Thyroid gland (tissue), 4 donors: ENCODE measurements at places on chromosomes 2 and 18. TPM values are rescaled to one million over a fixed set of nuclear protein-coding genes. Genes with fewer than 3 reads are reported as not detected.

DNA sequence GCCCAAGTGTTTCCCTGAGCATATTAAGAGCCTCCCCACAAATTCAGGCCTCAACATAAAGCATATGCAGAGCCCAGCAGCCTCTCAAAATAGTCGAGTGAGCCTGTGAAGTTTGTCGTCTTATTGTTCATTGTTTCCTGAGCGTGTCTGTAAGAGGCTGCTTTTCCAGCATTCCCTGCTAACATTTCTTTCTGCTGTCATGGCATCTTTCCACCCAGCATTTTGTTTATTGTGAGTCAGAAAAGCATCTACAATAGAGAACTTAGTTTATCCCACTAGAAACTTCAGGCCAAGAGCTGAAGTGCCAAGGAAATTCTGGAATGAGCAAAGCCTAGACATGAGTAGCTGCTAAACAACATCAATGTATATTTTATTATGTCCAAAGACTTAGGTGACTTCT is 46.3 kb upstream of the STAM2 start:
- H3K36me3 ChIP-seq, result no peaks in the 10 kb centered on the region
- no peak overlapping the region for H3K4me3 ChIP-seq
- no peaks in the 10 kb centered on the region for H3K4me1 ChIP-seq
- no peak overlapping the region for H3K27ac ChIP-seq

DNA sequence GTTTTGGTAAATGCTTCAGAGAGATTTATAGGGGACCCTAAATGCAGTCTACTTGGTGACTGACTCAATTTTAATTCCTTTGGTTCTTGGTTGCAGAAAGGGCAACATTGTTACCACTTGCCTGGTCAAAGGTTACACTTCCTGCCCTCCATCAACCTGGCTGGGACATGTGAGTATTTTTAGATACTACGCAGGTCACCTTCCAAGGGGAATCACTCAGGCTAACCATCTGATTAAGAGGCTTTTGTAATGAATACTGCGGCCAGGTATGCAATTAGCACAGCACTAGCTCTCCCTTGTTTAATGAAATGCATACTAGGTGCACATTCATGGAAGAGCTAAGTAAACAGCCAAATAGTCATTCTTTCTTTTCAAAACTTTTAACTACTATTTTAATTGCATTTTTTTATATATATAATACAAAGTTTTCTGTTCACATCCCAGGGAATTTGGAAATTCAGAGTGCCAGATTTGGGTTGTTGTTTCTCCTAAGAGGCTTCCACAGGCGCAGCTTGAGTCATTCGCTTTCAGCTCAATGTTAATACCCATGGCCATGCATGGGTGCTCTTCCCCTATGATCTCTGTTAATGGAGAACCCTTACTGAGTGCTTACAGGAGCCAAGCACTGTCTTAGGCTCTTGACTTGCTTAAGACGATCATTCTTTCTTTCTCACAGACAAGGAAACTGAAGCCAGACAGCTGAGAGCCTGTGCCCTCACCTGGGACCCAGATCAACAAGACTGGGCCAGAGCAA is 152.2 kb downstream of the MTX2 start:
- no peak overlapping the region for H3K4me3 ChIP-seq
- peak; percentile 38 for DNase-seq
- H3K36me3 ChIP-seq, result no peaks in the 10 kb centered on the region
- peaks cover 19% of the 10 kb centered on the region for H3K4me1 ChIP-seq
- peak overlapping the region; percentile 93 for H3K27ac ChIP-seq

DNA sequence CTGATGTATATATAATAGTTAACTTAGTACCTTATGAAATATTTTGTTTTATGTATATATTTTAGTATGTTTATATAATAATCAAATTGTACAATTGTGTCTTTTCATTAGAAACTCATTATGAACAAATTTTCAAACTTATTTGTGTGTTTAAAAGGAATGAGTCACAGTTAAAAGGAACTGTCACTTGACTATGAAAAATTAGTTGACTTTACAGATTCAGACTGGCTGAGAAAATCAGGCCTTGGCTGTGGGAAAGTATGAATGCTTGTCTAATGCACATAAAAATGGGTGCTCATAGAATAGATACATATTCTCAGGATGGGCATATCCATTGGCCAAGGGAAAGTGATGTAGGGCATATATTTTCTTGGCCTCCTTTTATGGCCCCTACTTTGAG is 576.8 kb downstream of the SATB2 start:
- DNase-seq, result no peak
- no peaks in the 10 kb centered on the region for H3K36me3 ChIP-seq
- H3K4me3 ChIP-seq, result no peak overlapping the region
- no peaks in the 10 kb centered on the region for H3K27me3 ChIP-seq
- H3K4me1 ChIP-seq, result no peaks in the 10 kb centered on the region

DNA sequence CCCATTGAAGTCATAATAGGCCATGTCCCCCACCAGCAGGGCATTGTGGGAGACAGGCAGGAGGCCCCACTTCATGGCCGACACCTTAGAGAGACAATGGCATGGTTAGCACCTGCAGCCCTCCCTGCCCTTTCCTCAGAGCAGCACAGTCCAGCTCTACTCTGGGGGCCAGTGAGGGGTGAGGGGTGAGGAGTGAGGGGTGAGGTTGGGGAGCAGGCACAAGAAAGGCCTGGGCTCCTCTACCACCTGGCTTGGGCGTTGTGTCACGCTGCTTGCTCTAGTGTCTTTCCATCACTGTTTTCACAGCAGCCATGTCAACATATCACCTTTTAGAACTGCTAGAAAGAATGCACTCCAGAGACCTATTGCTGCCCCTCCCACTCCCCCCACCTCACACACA is 77.2 kb downstream of the ADD2 start:
- H3K4me3 ChIP-seq, result no peak overlapping the region
- H3K27me3 ChIP-seq, result no peaks in the 10 kb centered on the region
- no peak for DNase-seq
- no peak overlapping the region for H3K27ac ChIP-seq
- H3K4me1 ChIP-seq, result no peaks in the 10 kb centered on the region

- H3K4me1 ChIP-seq, result no peaks in the 10 kb centered on the region
- H3K36me3 ChIP-seq, result no peaks in the 10 kb centered on the region
- H3K27ac ChIP-seq, result no peak overlapping the region
- H3K27me3 ChIP-seq, result no peaks in the 10 kb centered on the region
These were observed 1170.4 kb upstream of the ZEB2 start for GRCh38 chr2:145690183-145690778.

- no peaks in the 10 kb centered on the region for H3K36me3 ChIP-seq
- no peaks in the 10 kb centered on the region for H3K27me3 ChIP-seq
- H3K4me1 ChIP-seq, result no peaks in the 10 kb centered on the region
- no peak for DNase-seq
- no peak overlapping the region for H3K4me3 ChIP-seq
- H3K27ac ChIP-seq, result no peak overlapping the region
These were observed 492.4 kb upstream of the ACVR2A start for GRCh38 chr2:147352264-147353071.

Gene PIKFYVE
- total RNA-seq, result 35.6 TPM

- no peak for DNase-seq
- H3K27me3 ChIP-seq, result no peaks in the 10 kb centered on the region
- no peaks in the 10 kb centered on the region for H3K36me3 ChIP-seq
- no peak overlapping the region for H3K4me3 ChIP-seq
These were observed 311.5 kb downstream of the CBLN2 start for GRCh38 chr18:72232644-72233043.

GRCh38 chr18:67183398-67183797 is 333.1 kb downstream of the DSEL start:
- DNase-seq, result no peak
- H3K36me3 ChIP-seq, result no peaks in the 10 kb centered on the region
- no peaks in the 10 kb centered on the region for H3K27me3 ChIP-seq
- no peaks in the 10 kb centered on the region for H3K4me1 ChIP-seq
- no peak overlapping the region for H3K27ac ChIP-seq

DNA sequence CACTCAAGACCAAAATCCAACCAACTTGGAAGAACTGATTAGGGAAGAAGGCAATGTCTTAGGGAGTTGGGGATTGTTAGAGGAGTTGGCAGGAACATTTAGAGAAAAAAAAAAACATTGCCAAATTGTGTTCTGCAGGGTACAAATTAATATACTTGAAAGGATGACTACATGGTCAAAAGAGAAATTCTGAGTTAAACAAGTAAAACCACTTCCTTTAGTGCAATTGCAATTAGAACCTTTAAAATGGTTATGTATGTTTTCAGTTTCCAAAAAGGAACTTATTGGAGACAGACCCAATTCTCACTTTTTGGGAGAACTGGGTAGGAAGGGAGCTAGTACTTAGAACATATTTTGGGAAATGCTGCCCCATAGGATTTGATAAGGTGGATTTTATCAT is 137.9 kb downstream of the GPD2 start:
- peaks cover 3% of the 10 kb centered on the region for H3K36me3 ChIP-seq
- no peak overlapping the region for H3K27ac ChIP-seq
- no peaks in the 10 kb centered on the region for H3K27me3 ChIP-seq
- H3K4me1 ChIP-seq, result no peaks in the 10 kb centered on the region
- DNase-seq, result no peak
- H3K4me3 ChIP-seq, result no peak overlapping the region

DNA sequence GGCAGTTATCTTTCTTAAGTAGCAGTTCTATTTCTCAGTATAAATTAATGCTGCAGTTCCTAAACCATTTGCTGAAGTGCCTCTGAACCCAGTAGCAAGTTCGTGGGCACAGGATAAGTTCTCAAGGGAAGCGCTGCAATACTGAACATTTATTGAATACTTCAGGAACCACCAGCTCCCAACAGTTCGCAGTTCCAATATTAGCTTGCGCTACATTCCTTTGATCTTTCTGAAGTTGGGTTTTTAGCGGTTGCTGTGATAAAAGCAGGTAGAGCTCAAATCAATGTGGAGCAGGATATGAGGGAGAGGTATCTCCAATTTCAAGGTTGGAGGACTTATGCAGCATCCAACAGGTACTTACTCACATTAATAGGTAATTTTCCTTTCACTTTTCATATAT is 33.7 kb downstream of the PDCL3 start:
- H3K4me3 ChIP-seq, result no peak overlapping the region
- no peaks in the 10 kb centered on the region for H3K27me3 ChIP-seq
- no peak for DNase-seq
- no peaks in the 10 kb centered on the region for H3K36me3 ChIP-seq
- H3K4me1 ChIP-seq, result no peaks in the 10 kb centered on the region

Gene RESP18
- total RNA-seq, result not detected

- peaks cover 9% of the 10 kb centered on the region for H3K4me1 ChIP-seq
- no peaks in the 10 kb centered on the region for H3K27me3 ChIP-seq
- no peak overlapping the region for H3K4me3 ChIP-seq
- DNase-seq, result no peak
These were observed 28.0 kb downstream of the ST6GAL2 start for GRCh38 chr2:106857882-106858478.

DNA sequence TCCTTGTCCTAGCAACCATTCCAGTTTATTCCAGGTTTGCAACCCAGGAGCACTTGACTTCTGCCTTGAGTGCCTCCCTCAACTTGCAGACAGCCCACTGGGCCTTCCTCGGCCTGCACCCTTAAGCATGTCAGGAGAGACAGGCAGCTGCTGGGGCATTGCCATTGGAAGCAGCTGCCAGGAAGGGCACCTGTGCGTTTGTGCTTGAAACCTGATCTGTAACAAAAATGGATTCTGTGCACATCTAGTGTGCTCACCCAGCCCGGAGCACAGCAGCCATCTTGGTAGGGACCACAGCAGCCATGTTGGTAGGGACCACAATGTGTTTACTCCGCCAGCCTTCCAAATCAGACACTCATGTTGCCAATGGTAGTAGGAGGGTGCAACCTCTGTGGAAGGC is 44.3 kb upstream of the GLI2 start:
- H3K4me1 ChIP-seq, result no peaks in the 10 kb centered on the region
- DNase-seq, result no peak
- H3K27ac ChIP-seq, result no peak overlapping the region
- no peaks in the 10 kb centered on the region for H3K36me3 ChIP-seq

Gene MEIS1
- total RNA-seq, result 10.2 TPM

Gene MAP3K2
- 118 TPM for total RNA-seq

DNA sequence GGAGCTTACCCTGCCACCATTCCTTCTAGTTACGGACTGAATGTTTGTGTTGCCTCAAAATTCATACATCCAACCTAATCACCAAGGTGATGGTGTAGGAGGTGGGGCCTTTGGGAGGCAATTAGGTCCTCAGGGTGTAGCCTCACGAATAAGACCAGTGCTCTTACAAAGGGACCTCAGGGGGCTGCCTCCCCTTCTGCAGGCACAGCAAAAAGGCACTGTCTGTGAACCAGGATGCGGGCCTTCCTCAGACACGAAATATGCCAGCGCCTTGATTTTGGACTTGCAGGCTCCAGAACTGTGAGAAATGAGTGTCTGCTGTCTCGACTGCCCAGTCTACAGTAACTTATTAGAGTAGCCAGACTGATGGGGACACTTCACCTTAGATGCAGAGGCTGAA is 150.4 kb upstream of the HDAC4 start:
- no peak overlapping the region for H3K27ac ChIP-seq
- H3K4me1 ChIP-seq, result no peaks in the 10 kb centered on the region
- no peaks in the 10 kb centered on the region for H3K36me3 ChIP-seq
- no peak overlapping the region for H3K4me3 ChIP-seq
- no peaks in the 10 kb centered on the region for H3K27me3 ChIP-seq

- H3K27me3 ChIP-seq, result no peaks in the 10 kb centered on the region
- H3K4me3 ChIP-seq, result no peak overlapping the region
- H3K4me1 ChIP-seq, result no peaks in the 10 kb centered on the region
- DNase-seq, result no peak
These were observed 56.4 kb downstream of the KCNH7 start for GRCh38 chr2:162782138-162782537.

GRCh38 chr18:23689031-23689615 is at the start of gene LAMA3:
LAMA3 (plus strand) TSS chr18:23689453; CDS start chr18:23689684, 231 bp downstream.
- H3K27me3 ChIP-seq, result no peaks in the 10 kb centered on the region
- no peaks in the 10 kb centered on the region for H3K4me1 ChIP-seq
- no peak within 1 kb of the TSS for H3K27ac ChIP-seq
- peak within 1 kb of the TSS; percentile 36 for H3K4me3 ChIP-seq
- DNase-seq, result peak; percentile 46

Gene CAPN14
- not detected for total RNA-seq

Gene HOXD9
- total RNA-seq, result 3.6 TPM

Gene RGPD4
- total RNA-seq, result not detected

Gene MORN2
- total RNA-seq, result 47.3 TPM

Gene TSN
- 42.9 TPM for total RNA-seq

DNA sequence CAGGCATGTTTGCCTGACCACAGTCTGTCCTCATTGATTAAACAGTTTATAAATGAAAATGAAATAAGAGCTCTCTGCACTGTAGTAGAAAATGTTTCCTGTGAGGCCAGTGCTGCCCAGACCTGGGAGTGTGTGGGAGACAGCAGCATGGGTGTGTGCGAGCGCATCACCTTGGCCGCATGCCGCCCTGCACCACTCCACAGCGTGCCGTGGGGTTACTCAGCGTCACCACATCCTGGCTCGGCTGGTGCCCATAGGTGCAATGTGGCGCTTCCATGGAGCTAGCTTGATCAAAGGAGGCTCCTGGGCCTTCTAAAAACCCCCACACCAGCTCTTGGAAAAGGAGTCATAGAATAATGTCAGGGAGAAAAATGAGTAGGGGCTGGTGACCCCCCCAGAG is 76.0 kb upstream of the EPC2 start:
- H3K36me3 ChIP-seq, result no peaks in the 10 kb centered on the region
- no peak overlapping the region for H3K4me3 ChIP-seq
- no peaks in the 10 kb centered on the region for H3K27me3 ChIP-seq
- no peaks in the 10 kb centered on the region for H3K4me1 ChIP-seq
